ENCODE measurements at places on chromosomes 7 and 10. TPM values are rescaled to one million over a fixed set of nuclear protein-coding genes. Genes with fewer than 3 reads are reported as not detected.

The STEAP1B gene
- 0.54 TPM for total RNA-seq

- DNase-seq: no peak
Measured at GRCh38 chr10:33084453-33084852, 126.4 kb upstream of the ITGB1 start.

DNA sequence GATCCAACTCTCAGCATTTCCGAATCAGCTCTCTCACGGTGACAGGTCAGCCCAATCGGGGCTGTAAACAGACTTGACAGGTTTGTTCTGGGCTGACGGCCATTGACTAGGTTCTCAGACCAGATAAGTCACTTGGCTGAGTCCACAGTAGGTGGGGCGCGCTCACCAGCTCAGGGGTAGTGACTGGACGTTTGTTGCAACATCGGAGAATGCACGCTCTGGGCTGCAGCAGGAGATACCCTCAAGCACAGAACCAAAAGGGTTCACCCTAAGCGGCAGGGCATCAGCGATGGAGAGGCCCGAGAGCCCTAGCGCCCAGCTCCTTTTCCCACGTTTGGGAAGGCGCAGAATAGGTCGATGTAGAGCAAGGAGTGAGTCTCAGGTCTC lies 1.8 kb downstream of the KLLN start:
- peak; percentile 71 for DNase-seq

DNA sequence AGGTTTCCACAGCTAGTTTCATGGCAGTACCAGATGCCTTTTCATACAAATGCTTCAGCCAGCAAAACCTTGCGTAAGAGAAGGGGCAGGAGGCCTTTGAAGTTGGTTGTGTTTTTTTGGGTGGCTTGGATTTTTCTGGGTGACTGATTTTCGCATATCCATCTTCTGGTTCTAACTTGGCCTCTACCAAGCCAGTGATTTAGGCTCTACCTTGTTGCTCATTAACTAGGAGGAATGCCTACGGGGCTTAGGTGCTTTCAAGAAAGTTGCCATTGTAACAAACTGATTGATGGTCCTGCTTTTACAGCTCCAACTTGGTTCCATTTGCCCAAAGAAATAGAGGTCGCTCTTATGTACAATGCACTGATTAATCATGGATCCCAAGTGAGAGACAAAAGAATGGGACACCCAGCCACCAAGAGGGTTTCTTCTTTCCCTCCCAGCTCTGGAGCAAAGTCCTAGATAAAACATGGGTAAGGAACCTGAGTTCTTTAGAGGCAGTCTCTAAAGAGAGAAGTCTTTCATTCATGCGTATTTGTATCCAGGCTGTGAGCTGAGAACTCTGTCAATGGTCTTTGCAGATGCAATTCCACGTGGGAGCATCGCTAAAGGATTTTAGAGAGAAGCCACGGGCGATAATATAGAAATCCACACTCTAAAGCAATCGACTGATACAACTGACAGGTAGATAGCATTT lies 92.1 kb upstream of the FGFR2 start:
- DNase-seq: no peak

DNA sequence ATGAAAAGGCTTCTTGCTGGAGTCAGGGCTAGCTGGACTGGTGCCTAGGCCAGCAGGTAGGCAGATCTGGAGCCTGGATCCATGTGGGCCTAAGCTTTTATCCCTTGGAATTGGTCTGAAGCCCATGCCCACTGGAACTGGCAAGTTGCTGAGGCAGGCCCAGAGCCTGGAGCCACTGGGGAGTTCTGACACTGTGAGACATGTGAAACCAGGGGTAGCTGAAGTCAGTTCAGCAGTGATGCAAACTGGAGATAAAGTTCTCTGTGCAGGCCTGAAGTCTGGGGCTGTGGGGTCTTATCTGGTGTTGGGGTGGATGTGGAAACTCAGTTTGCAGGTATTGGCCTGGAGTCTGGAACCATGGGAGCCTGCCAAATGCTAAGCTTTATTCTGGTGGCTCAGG lies 9.7 kb upstream of the THSD7A start:
- no peak for DNase-seq

Measured in heart left ventricle (tissue), 16 donors.